NCI-H82 (cell line): ENCODE measurements at places on chromosomes 1 and 21.

GRCh38 chr1:85135392-85135798 lies 65.4 kb downstream of the SYDE2 start:
- no peak for DNase-seq

- DNase-seq = no peak
Observed at GRCh38 chr21:18477043-18477442, 73.5 kb upstream of the TMPRSS15 start.

GRCh38 chr1:183023146-183023600 lies at the start of gene LAMC1:
Gene LAMC1 (plus strand): TSS chr1:183023420. CDS start chr1:183023717, 297 bp downstream.
- DNase-seq = peak; percentile 94

DNA sequence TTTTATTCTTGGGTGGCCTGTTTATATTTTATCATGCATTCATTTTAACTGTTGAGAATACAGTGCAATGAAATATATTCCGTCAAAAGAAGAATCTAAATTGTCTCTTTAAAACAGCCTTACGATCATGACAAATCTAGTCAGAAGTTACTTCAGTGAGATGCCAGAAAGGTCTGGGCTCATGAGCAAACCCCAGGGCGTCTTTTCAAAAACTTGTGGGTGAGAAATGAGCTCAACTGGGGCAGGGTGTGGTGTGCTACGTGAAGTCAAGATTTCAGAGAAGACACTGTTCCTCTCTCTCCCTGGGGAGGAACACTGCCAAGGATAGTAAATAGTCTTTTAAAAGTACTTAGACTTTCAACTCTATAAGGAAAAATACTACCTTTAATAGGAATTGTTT lies 13.4 kb upstream of the UAP1 start:
- DNase-seq = no peak

- peak; percentile 15 for DNase-seq
Observed at GRCh38 chr1:117318426-117318825, 48.8 kb upstream of the MAN1A2 start.

DNA sequence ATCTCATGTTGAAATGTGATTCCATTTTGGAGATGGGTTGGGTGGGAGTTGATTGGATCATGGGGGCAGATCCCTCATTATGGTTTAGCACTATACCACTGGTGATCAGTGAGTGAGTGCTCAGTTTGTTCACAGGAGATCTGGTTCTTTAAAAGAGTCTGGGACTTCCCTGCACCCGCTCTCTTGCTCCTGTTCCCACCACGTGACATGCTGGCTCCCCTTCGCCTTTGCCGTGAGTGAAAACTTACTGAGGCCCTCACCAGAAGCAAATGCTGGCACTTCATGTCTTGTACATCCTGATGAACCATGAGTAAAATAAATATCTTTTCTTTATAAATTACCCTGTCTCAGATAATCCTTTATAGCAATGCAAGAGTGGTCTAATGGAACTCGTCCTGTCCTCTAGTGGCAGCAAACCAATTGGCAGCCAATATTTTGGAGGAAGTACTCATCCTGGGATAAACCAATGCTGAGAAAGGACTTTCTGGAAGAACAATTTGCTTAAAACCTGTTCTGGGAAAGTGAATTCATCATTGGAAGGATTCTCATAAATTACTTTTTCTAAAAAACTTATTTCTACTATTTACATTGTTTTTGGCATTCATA lies 27.8 kb upstream of the CYP4A11 start:
- DNase-seq = peak; percentile 20

GRCh38 chr1:31523769-31524168 lies 52.5 kb upstream of the TINAGL1 start:
- no peak for DNase-seq

- DNase-seq = no peak
Observed at GRCh38 chr1:109948285-109948630, 36.3 kb upstream of the AHCYL1 start.

DNA sequence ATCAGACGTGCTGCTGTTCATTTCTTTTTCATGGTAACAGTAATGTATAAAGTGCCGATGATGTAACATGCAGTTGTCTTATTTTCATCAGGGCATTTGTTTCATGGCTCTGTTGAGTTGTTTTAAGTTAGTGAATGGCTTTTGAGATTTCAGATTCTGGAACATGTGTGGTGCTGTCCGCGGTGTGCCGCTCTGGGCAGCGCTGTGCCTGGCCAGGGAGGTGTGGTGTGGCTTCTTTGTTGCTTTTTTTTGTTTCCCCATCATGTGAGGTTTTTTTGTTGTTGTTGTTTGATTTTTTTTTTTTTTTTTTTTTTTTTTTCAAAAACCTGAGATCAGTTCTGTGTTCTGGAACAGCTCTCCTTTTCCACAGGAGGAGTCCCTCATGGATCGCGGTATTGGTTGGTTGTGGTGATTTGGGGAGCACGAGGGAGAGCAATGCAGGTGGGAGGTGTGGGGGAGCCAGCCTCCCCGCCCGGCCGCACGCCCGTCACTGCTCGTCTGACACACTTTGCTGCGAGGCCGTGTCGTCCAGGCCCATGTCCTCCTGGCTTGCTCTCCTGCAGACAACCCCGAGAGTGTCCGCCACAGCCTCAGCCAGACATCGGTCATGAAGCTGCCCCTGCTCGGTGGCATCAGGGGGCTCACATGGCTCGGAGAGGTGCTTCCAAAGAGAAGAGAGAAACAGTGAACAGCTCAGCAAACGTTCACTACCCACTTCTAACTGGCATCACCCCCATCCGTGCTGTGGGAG lies 33.6 kb downstream of the NTPCR start:
- DNase-seq = no peak

- DNase-seq = no peak
Observed at GRCh38 chr1:114448370-114449036, 62.5 kb downstream of the TRIM33 start.

DNA sequence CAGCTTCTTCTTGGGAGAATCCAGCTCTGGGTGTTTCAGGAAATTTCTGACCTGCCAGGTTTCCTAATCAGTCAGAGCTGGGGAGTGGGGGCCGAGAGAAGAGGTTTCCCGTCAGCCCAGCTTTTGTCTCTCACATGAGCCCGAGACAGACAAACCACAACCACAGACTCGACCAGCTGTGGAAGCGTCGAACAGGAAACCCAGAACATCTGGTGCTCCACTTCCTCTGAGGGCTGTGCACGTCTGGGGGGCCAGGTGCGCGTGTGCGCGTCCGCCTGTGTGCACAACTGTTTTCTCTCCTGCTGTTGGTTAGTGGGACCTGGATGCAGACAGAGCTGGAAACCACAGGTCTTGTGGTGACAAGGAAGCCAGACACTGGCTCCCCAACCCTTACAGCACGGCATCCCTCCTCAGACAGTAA lies 113.0 kb upstream of the SLC25A33 start:
- peak; percentile 29 for DNase-seq

- DNase-seq = peak; percentile 37
Observed at GRCh38 chr1:154755858-154756730, 114.0 kb downstream of the KCNN3 start.

- peak; percentile 42 for DNase-seq
Observed at GRCh38 chr1:69700770-69701169, 133.0 kb downstream of the LRRC7 start.

- no peak for DNase-seq
Observed at GRCh38 chr1:48007047-48007446, 9.9 kb upstream of the TRABD2B start.

DNA sequence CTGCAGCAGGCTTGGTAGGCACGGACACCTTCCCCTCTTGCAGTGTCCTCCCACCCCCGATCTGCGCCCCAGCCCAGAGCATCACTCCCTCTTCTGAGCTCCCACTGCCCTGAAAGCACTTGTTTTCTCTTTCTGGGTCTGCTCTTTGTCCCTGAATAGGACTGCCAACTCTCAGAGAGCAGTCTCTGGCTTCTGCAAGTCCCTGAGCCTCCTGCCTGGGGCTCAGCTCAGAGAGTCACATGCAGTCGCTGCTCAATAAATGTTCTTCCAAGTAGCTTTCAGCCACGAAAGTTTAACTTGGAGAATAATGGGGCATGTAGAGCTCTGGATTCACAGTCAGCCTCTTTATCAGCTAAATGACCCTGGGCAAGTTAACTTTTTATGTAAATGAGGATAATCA lies 205.6 kb downstream of the HIVEP3 start:
- DNase-seq = no peak

DNA sequence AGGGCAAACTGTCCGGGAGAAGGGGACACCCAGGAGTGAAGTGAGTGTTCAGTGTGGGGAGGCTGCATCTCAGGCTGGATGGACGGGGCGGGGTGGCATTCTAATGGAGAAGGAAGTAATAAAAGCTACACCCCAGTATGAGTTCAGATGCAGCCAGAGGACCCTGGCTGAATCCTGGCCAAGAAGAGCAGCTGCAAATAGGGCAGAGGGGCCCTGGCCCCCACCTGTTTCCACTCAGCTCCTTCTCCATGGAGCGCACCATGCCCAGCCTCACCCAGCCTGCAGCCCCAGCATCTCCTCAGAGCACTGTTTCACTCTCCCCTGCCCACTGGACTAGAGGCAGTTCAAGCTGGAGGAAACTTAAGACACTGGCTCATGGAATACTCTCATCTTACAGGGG lies 46.4 kb downstream of the KCND3 start:
- no peak for DNase-seq

DNA sequence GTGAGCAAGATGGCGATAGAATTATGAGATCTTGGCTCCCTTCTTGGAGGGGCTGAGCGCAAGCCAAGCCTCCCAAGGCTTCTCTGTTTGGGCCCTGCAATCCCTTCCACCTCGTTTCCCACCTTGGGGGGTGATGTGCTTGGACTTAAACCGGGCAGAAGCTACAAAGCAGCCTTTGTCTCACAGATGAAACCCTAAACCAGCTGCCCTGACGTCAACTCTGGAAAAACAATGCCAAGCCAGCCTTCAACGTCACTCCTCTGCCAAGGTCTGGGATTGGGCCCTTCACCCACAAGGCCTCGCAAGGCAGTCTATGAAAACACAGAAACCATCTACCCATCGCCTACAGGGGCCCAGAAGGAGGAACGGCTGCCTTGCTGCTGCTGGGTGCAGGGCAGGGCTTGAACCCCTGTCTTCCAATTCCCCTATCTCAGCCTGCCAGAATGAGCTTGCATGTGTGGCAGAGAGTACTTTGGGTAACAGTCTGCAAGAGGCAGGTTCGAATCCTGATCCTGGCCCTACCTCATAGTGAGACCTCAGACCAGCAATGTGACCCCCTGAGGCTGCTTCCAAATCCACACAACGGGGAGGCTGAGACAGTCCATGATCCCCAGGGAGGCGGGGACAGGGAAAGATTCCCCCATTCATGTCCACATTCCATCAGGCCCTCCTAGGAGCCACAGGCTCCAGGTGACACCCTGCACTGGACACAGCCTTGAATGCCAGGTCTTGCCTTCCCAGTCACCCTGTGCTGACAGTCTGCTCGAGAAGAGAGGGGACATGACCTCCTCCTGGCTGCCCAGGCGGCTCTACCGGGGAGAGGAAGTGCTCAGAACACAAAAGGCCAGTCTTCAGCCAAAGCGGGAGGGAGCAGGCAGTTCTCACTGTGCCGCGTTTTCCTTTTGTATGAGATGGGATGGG lies 15.0 kb downstream of the IFFO2 start:
- DNase-seq = peak; percentile 28

DNA sequence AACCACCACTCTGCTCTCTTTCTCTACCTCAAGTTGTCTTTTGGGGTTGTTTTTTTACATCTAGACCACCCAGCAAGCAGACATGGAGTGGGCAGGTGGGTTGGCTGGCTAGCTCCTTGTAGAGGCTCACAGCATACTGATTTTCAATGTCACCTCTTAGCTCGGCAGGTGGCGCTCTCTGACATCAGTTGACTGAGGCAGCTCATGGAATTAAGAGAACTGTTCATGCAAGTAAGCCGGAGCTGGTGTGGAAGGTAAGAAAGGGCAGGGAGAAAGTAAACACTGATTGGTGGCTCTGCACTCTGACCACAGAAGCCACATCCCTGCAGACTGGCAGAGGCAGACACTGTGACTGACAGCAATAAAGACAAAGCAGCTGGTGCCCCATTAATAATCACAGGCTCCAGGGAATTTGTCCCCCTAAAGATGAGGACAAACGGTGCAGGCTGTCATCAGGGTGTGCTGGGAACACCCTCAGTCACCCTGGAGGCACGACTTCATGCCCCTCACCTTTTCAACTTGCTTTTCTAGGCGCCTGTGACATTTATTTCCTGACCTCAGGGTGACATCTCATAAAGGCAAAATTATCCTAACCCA lies 226.8 kb downstream of the LMX1A start:
- DNase-seq = peak; percentile 96

GRCh38 chr1:179807691-179808485 lies 64.8 kb downstream of the FAM163A start:
- no peak for DNase-seq

DNA sequence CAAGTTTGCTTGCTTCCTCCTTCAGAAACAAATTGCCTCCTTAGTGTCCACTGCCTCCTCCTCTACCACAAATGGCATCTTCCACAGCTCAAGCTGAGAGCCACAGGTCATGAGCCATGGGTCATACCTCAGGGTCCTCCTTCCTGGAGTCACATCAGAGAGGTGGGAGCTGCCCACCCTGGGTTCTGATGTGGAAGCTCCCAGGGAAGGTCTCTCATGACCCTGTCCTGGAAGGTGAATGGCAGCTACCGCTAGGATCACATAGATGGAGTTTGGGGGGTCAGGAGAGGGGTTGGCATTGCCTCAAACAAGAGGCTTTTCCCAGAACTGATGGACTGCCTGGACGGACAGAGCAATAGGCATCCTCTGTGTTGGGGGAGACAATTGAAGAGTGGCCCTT lies 321.4 kb downstream of the MATN1 start:
- no peak for DNase-seq

DNA sequence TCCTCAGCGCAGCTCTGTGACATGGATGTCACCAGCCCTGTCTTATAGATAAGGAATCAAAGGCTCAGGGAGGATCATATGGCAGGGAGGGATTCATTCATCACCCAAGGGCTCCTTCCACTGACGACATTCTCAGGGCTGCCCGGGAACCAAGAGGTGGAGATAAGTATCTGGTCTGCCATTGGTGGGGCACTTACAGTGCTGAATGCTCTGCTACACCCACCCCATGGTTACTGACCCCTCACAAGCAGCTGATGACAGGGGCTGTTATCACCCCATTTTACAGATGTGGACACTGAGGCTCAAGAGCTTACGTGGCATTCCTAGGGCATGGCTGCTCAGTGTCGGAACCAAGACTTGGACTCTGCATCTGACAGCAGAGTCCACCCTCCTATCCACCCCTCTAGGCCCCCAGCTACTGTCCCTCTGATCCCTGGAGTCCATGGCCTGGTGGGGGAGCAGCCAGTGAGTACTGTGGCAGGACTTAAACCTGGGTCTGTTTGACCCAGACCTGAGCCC lies 155.1 kb downstream of the PTPRU start:
- DNase-seq = peak; percentile 79

DNA sequence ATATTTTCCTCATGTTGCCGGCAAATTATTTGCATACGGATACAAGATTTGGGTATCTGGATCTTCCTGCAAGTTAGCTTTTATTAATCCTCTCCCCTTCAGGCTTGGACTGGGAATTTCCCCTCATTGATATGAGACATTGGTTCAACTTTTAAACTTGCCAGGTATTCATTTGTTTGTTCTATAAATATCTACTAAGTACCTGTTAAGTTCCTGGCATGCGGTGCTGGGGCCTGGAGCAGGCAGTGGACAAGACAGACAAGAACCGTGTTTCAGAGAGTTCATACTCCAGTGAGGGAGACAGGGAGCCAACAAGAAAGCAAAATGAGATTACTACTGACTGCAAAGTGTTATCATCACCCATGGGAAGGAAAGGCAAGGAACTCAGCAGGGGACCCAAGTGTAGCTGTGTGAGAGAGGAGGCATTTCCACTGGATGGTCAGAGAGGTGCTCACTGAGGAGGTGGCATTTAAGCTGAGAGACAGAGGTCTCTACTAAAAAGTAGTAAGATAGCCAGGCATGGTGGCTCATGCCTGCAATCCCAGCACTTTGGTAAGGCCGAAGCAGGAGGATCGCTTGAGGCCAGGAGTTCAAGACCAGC lies 39.1 kb upstream of the FHAD1 start:
- DNase-seq = no peak
